Stimulated activated CD8-positive, alpha-beta memory T cell treated with anti-CD3 and anti-CD28 coated beads, Interleukin-4, amount 100 ng/mL, for 1 hour (primary cell): ENCODE measurements at places on chromosomes 13 and 19.

GRCh38 chr13:86765462-86765861, 905.7 kb upstream of the SLITRK5 start:
- no peak for DNase-seq

GRCh38 chr13:89688918-89689317, 1658.6 kb upstream of the MIR17HG start:
- DNase-seq: no peak

DNA sequence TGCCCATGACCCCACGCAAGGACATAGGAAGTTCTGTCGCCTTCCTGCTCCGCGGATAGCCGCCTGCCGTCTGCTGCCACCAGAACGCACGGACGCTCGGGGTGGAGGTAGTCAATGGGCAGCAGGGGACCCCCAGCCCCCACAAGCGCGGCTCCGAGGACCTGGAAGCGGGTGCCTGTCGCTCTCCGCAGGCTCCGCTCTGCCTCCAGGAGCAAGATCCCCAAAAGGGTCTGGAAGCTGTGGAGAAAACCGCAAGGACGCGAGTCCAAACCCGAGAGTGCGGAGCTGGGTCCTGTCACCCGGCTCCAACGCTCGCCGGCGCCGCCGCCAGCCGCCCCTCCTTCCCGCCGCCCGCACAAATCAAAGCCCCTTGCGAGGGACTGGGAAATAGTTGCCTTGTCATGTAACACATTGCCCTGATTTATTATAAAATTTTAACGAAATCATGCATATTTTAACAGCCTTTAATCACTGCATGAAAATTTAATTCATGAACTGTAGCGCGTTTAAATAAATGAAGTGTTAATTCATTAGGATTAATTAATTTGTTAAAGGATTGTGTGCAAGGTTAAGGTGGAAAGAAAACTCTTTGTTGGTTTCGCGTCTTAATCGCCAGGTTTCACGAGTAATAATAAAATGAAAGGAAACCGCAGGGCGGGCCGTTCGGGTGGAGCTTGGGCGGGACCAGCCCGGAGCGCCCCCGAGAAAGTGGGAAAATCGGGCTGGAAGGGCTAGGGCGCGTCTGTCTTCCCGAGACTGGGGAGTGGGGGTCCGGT, 5.5 kb upstream of the POU4F1 start:
- DNase-seq: no peak

- no peak for DNase-seq
Measured at GRCh38 chr13:69601661-69602060, 506.0 kb upstream of the ATXN8OS start.

GRCh38 chr19:33697766-33698165, 76.0 kb downstream of the CHST8 start:
- DNase-seq: no peak

DNA sequence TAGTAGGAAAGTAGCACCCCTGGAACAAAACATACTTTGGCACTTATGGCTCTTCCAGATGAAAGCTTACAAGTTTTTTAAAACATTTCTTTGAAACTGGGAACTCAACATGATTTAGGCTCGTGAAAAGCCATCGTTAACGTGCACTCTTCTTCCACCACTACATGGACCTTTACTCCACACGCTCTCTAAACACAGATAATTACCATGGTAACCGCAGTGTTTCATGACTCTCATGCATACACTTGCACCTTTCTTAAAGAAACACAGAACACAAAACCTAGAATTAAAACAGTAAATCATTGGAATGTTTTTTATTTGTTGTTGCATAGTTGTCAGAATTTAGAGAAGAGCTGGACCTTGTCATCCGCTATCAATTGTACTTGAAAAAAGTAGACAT, 154.3 kb downstream of the FGF9 start:
- no peak for DNase-seq

GRCh38 chr13:68834375-68834774, 1273.3 kb upstream of the ATXN8OS start:
- DNase-seq: no peak

DNA sequence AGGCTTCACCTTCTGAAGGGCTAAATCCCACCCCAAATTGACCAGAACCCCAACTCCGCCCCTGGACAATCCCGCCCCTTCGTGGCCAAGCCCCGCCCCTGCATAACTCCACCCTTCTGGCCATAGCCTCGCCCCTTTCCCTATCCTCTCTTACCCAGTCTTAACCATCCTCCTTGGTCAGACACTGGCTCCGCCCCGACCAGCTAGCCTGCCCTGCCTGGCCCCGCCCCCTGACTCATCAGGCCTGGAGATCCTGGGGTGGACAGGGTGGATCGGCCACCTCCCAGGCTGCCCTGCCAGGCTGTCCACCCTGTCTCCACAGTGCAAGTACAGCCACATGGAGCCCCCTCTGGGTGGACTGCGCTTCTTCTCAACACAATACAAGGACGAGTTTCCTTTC, 8.0 kb upstream of the ZNF358 start:
- DNase-seq: no peak

- DNase-seq: no peak
Measured at GRCh38 chr13:95452375-95452774, 100.1 kb upstream of the CLDN10 start.

- no peak for DNase-seq
Measured at GRCh38 chr13:83666141-83666540, 216.1 kb downstream of the SLITRK1 start.

DNA sequence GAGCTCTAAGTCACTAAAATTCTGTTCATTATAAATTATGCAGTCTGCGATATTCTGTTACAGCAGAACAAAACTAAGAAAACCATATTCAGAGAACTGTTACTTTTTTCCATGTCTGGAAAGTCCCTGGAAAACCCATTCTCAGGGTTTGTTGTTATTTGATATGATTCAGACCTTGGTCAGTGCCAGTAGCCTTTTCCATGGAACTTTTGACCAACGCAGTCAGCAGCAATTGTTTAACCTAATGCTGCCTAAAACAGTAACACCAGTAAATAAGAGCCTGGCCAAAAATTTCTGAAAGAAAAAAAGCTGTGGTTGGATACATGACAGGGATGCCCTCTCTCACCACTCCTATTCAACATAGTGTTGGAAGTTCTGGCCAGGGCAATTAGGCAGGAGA, 402.7 kb downstream of the TBC1D4 start:
- DNase-seq: no peak

- DNase-seq: no peak
Measured at GRCh38 chr19:670609-671075, 5.5 kb upstream of the FSTL3 start.

DNA sequence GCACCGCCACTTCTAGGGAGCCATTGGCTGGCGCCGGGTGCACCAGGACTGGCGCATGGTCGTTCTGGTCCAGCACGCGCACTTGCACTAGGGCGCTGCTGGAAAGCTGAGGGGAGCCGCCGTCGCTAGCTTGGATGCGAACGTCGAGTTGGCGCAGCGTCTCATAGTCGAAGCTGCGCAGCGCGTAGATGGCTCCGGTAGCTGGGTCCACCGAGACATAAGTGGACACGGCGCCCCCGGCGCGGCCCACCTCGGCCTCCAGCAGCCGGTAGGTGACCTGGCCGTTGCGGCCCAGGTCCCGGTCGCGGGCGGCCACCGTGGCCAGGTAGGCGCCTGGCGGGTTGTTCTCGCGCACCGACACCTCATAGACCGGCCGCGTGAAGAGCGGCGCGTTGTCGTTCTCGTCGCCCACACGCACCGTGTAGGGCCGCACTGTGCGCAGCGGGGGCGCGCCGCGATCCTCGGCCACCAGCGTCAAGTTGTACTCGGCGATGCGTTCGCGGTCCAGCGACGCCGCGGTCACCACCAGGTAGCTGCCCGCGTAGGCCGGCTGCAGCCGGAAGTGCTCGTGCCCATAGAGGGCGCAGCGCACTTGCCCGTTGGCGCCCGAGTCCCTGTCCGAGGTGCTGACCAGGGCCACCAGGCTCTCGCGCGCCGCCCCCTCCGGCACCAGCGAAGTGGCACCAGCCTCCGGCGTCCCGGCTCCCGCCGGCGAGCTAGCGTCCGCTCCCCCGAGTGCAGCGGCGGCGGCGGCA, 1.7 kb downstream of the PCDH8 start:
- no peak for DNase-seq

GRCh38 chr13:32002873-32003272, 28.7 kb upstream of the FRY start:
- no peak for DNase-seq

- peak; percentile 26 for DNase-seq
Measured at GRCh38 chr13:46751811-46752635, 44.9 kb downstream of the ESD start.

DNA sequence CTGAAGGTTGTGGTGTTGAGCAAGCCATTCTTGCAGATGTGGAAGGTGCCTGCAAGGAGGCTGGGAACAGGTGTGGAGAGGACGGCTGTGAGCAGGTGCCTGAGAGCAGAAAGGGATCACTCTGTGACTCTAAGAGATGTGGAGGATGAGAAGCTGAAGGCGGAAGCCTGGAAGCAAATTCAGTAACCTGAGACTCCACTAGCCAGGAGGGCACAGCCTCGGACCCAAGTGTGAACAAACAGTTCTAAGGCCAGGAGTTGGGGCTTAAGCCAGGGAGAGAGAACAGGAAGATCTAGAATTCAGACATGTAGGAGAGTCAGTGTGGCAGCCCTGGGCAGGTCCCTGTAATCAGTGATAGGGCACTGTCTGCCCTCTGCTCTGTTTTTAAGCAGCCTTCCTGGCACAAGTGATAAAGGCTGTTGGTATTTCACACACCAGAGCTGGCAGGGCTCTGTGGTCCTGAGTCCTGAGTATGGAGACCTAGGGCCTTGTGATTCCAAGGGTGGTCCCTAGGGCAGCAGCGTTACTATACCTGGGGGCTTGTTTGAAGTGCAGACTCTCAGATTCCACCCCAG, 131.3 kb downstream of the SLC7A1 start:
- DNase-seq: no peak

GRCh38 chr13:86877441-86877840, 793.7 kb upstream of the SLITRK5 start:
- DNase-seq: no peak

DNA sequence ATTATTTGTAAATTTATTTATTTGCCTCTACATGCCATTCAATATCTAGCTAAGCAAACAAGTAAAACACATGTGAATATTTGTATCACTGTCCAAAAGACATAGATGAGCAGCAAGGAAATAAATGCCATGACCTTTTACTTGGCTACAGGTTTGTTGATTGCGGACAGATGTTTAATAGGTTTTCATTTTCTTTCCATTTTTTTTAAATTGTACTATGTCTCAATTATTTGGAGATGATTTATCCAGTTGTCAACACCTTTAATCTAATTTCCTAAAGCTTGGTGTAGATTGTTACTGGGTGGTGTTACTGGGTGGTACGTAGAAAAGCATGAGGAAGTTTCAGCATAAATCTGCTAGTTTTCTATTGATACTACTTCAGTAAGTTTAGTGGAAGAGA, 560.6 kb upstream of the SPRY2 start:
- no peak for DNase-seq

DNA sequence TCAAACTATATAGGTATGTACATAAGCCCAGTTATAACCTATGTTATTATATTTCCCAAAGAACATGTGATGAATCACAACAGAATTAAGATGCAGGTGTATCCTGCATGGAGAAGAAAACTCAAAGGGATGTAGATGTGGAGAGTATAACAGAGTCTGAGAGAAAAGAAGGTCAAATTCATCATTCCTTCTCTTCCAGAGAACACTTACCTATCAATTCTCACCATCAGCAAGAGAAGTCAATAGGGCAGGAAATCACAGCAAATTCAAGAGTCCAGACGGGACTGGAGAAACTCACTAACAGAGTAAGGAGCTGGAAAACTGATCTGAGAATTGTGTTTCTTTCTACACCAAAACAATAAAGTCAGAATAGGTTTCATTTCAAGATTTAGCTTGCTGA, 28.4 kb downstream of the DIAPH3 start:
- no peak for DNase-seq

- no peak for DNase-seq
Measured at GRCh38 chr19:52613299-52613906, 24.8 kb downstream of the ZNF83 start.

DNA sequence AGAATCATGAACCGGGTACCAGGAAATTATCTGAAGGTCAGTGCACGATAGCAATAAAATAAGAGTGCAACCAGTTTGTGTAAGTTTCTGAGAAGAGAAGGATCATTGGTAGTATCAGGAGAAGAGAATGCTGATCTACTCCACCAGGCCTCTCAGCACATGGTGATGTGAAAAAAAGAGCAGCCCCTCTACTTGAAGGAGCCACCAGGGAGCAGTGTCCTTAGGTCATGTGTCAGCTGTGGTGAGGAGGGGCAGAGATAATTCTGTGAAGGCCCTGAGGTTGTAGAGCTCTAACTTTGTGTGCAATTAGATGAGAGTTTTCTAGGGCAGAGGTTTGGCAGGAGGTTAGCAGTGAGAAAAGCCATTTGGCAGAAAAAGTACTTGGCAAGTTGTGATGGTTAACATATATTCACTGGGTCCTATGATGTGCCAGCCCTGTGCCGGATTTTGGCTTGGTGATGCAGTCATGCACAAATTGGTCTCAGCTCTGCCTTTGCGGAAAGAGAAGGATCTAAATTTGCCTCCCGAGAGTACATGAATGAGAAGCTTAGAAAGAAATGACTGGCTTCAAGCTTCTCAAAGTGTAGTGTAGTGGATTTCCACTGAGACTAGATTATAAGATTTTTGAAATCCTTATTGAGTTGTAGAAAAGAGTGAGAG, 19.2 kb upstream of the ZC3H13 start:
- DNase-seq: no peak

DNA sequence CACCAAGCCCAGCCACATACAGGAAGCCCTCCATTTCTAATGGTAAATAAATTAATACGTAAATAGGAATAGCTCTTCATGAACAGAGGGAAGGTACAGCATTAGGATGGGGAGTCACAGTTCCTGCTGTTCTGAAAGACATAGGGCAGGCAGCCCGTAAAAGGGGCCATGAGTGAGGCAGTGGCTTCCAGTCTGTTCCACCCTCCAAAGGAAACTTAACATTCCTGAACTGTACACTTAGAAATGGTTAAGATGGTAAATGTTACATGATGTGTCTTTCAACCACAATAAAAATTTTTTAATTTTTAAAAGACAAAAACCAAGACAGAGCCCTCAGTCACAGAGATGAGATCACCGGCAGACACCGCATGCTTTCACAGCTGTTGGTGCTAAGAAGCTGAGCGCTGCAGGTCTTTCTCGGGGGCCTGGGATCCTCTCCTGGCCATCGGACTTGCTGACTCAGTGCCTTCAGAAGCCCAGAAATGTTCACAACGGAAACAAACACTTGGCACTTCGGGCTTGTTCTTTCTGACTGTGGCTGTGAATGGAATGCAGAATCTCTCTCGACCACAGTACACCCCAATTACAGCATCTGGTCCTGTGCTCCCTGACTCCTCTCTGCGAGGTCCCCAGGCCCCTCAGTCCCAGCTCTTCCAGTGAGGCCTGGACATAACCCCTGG, 36.4 kb downstream of the EPS15L1 start:
- no peak for DNase-seq

DNA sequence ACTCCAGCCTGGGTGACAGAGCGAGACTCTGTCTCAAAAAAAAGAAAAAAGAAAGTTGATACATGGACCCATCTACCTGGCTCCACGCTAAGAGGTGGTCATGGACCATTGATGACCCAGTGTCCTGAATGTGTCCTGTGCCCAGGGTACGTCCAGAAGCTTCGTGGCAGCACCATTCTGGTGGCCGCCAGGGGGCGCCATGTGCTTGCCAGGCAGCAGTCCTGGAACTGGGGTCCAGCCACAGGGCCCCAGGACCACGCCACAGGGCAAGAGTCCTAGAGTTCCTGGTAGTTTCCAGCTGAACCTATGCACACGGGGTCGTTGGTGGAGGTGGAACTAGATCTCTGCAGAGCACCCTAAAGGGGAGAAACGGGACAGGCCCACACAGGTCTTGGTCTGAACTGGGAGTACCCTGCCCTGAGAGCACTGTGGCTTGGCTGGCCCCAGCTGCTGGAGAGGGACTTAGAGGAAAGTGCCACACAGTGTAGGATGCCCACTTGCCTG, 19.9 kb upstream of the FBXO27 start:
- DNase-seq: peak; percentile 39
